ENCODE measurements at places on chromosomes 12 and 14.

DNA sequence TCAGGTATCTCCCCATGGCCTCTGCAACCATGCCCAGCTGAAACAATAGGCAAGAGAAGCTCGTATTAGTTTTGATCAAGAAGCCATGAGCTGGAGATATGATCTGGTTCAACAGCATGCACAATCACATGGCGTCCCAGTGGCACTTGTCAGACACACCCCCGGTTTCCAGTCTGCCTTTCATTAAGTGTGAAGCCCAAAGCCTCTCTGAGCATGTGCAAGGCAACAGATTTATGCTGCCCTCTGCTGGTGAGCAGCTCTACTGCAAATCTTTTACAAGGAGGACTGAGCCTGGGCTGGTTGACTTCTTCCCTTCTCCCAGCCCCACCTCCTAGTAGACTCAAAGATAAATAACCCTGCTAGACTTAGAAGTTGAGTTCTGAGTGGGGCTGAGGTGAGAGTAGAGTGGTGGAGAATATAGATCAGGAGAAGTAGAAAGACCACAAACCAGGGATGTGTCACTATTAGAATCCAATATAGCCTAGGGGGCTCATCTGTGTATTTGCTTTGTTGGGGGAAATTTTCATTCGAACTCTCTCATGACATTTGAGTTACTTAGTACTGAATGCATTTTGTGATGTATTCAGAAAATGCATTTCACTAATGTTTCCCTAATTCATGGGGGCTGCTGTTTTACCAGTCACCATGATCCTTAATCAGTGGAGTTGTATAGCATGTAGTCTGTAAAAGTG lies 53.7 kb upstream of the MBIP start:
- DNase-seq = peak; percentile 84

GRCh38 chr12:119207063-119207560 lies 28.4 kb downstream of the HSPB8 start:
- no peak for DNase-seq

DNA sequence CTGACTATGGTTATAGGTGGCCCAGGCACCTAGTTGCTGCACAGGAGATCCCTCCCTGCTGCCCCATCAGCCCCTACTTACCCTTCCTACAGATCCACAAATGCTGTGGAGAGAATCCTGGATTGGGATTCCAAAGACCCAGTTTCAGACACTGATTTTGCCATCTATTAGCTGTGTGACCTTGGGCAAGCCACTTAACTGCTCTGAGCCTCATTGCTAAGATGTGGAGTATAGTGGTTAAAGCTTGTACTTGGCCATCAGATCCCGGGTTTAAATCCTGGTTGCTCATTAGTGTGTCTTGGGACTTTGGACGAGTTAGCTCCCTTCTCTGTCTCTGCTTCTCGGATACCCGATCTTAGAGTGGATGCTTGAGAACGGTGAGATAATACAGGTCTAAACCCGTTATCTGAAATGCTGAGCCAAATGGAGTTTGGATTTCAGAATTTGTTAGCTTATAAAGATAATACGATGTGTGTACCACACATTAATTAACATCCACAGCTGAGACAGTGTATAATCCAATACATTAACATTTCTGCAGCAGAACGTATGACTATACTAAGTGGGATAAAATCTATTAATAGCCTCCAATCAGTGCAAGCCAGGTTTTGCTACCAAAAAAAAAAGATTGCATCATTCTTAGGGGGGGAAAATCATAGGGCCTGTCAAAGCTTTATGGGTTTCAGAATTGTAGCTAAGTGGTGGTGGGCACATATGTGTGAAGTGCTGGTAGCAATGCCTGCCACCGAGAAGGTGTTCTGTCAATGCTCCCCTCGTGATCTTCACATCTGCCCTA lies 16.0 kb downstream of the PROX2 start:
- DNase-seq = no peak

DNA sequence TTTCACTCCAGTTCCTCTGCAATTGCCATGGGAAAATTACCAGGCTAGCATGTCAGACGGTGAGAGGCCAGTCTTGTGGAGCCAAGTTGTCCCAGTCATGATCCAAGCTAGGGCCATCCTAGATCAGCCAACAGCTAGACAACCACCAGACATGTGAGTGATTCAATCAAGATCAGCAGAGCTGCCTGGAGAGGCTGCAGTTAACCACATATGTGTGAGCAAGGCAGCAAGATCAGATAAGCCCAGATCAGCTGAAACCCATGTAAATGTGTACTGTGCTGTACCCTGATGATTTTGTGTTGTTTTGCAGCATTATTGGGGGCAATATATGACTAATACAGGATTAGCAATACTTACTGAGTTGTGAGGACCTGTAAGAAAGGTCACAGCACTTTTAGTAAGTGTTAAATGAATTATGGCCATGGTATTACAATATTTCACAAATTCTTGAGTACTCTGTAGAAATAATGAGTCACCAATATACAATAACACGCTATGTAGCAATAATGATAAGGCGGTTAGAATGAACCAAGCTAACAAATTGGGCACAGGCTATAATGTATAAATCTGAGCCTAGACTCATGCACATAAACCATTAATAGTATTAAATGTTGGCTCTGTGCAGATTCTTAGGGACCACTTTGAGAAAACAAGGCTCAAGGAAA lies 91.4 kb downstream of the SUDS3 start:
- no peak for DNase-seq

DNA sequence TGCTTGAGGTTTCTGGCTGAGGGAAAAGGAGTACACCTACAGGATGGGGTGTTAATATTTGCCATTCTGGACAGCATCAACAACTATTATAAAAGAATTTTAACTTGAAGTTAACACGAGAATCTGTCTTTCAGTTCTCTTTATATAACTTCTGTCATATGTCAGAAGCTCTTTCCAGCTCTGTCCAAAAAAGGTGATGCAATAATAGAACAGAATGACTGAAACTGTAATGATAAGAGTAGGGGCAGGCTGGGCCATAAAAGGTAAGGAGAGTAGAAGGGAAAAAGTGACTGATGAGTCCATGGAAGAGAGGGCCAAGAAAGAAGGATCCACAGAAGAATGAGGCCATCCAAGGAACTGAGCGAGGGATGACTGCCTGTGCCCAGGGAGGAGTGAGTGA lies 966.7 kb upstream of the FBXO33 start:
- no peak for DNase-seq

DNA sequence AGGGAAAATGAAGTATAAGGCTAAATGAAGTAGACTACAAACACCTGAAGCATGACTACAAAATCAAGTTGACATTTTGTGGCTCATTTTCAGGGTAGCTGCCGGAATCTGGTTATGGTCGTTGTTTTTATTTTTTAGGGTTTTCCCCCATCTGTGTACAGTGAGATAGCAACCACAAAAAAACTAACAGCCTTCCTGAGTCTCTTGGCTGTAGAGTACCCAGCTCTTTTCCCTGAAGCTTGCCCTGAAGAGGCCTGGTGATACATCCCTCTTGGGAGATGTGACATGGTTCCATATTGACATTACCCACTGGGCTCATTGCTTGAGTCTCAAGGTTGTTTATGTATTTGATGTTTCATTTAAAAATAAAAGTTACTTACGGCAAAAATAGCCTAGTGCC lies 424.0 kb downstream of the ZFP36L1 start:
- no peak for DNase-seq

- DNase-seq = no peak
Measured at GRCh38 chr12:131461096-131461495, 249.8 kb upstream of the SFSWAP start.

Data from AG20443 (cell line).